Activated CD4-positive, alpha-beta T cell treated with anti-CD3 and anti-CD28 coated beads for 24 hours (primary cell): ENCODE measurements at places on chromosomes 5 and 9.

DNA sequence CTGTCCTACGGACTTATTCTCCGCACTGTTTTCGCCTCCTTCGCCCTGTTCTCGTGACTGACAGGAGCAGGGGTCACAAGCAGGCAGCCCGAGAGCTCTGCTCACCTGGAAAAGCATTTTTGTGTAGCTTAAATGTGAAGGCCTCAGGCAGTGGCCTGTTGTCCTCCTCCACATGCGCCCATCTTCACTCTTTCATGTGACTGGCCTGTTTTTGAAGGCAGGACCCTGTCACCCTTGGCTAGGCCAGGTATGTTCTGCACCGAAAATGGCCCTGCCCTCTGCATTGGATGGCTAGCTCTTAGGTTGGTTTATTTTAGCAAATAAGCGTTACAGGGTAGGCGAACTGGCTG, 614 bp upstream of the CPLANE1 start:
- DNase-seq: no peak

GRCh38 chr5:133703935-133704334, 91.6 kb upstream of the FSTL4 start:
- DNase-seq: no peak

- no peak for DNase-seq
These were observed 32.9 kb downstream of the PTCD2 start for GRCh38 chr5:72353046-72353445.

- DNase-seq: no peak
These were observed 12.0 kb downstream of the TNC start for GRCh38 chr9:115106001-115106400.

GRCh38 chr9:15622318-15622971, 69.6 kb downstream of the CCDC171 start:
- no peak for DNase-seq

DNA sequence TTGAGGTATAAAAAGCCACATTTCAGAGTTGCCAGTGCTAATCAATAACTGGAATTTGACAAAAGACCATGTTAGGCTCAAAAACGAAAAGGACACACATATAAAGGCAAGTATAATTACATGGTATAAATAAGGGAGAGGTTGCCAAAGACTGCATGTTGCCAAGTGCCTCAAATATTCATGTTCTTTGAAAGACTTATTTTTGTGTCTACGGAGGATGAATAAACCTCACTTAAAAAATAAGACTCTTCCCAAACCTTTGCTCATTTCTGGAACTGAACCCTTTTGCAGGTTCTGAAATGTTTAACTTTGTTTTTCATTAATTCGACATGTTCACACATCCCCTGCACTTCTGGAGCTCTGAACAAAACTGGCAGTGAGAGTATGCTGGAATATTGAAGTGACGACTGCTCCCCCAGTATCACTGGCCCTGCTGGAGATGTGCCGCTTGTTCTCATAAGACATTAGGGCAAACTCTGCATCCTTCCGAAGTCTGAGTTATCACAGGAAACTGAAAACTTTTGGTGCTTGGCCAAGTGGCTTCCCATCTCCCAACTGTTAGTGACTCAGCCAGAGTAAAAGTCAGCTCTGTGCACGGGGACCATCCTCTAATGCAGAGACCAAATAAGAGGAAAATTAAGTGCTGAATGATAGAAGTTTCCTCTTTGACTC, 336.8 kb downstream of the GLIS3 start:
- DNase-seq: no peak

- peak; percentile 10 for DNase-seq
These were observed 338 bp downstream of the ABHD17B start for GRCh38 chr9:71910650-71911060.

- no peak for DNase-seq
These were observed 1.5 kb upstream of the HMGCS1 start for GRCh38 chr5:43314724-43315123.

DNA sequence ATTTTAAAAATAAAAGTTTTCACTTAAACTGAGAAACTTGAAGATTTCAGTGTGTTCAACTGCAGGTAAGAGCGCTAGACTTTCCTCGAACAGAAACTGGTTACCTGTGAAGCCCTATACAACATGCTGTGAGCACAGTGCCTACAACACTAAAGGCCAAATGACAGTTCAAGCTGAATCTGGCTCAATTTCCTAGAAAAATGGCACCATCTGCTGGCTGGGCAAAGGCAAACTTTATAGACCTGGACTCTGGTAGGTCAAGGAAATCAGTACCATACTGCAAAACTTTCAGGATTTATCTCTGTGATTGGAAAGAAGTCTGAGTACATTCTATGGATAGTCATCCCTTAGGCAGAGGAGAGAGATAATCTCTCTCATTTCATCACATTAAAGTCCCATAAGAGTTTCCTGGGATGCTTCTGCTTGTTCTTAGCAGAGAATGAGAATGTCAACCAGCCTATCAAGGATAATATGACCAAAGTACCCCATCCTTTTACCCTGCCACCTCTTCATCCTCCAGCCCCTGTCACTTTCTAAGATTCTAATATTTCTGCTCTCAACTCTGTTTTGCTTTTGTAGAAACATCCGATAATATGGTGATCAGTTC, 31.8 kb upstream of the FOXB2 start:
- DNase-seq: no peak

- no peak for DNase-seq
These were observed 77.1 kb upstream of the IQGAP2 start for GRCh38 chr5:76325876-76326491.

GRCh38 chr5:143418140-143418866, 14.8 kb upstream of the NR3C1 start:
- DNase-seq: no peak

- DNase-seq: no peak
These were observed 2.8 kb upstream of the BNC2 start for GRCh38 chr9:16873126-16873802.

DNA sequence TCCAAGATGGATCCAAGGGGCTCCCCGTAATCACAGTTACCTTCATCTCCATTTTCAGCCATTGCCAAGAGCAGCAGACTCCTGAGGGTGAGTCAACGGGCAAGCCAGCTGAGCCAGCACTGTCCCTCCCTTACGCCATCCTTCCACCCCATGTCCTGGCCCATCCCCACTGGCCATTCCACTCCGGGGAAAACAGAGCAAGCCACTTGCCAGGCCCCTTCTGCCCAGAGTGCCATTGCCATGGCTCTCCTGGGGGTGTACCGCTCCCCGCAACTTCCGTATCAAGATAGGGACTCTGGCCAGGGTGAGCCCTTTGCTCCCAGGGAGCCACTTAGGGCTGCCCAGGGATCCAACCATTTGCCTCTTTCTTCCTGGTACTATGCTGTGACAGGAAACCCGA, 48.9 kb upstream of the CDKN2AIPNL start:
- no peak for DNase-seq

DNA sequence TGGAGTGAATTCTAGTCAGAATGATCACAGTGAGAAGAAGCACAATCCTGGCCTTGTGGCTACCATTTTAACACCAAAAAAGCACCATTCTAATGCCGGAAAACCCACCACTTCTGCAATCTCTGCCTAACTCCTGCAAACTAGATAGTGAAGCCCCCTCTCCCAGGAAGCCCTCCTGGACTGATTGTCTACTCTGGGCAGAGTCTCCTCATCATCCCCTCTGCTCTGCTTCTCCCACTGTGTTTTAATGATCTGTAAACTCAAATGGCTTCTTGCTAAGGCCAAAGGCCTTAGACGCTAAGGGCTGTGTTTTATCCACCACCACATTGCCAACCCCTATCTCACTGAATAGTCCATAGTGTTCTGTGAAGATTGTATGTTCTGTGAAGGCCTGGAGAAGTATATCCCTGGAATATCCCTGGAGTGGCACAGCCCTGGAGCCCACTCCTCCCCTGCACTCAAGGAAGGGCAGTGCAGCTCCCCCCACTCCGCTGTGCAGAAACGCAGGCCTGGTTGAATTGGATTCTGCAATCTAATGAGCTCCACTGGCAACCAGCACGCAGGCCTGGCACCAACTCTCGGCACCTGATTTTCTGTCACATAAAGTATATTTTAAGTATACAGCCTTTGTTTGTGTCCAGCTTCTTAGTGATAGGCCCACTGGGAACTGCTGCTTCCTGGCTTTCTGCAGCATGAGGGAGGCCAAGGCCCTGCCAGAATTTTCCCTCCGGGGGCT, 126.3 kb downstream of the ATPSCKMT start:
- DNase-seq: no peak

DNA sequence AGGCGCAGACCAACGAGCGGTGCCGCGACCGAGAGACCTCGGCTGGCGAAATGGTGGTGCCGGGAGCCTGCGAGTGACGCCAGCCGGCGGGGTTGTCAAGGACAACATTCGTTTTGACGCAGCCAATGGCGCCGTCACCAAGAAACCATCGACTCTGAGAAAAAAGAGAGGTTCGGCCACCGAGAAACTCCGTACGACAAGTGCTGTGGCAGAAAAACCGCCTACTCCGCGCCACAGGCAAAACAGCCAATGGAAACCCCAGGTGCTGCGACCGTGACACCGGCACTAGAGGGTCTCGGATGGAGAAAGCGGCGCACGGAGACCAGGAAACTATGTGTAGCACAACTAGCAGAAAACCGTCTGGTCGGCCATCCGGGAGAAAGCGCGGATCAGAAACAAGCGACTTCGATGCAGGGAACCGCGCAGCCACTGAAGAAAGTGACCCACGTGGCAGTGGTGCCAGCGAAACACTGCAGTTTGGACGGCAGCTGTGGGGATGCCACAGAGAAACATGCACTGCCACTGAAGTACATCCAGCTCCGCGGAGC, 88.8 kb downstream of the ANXA2R start:
- DNase-seq: peak; percentile 50

- DNase-seq: no peak
These were observed 9.7 kb downstream of the MPDZ start for GRCh38 chr9:13269589-13270452.

DNA sequence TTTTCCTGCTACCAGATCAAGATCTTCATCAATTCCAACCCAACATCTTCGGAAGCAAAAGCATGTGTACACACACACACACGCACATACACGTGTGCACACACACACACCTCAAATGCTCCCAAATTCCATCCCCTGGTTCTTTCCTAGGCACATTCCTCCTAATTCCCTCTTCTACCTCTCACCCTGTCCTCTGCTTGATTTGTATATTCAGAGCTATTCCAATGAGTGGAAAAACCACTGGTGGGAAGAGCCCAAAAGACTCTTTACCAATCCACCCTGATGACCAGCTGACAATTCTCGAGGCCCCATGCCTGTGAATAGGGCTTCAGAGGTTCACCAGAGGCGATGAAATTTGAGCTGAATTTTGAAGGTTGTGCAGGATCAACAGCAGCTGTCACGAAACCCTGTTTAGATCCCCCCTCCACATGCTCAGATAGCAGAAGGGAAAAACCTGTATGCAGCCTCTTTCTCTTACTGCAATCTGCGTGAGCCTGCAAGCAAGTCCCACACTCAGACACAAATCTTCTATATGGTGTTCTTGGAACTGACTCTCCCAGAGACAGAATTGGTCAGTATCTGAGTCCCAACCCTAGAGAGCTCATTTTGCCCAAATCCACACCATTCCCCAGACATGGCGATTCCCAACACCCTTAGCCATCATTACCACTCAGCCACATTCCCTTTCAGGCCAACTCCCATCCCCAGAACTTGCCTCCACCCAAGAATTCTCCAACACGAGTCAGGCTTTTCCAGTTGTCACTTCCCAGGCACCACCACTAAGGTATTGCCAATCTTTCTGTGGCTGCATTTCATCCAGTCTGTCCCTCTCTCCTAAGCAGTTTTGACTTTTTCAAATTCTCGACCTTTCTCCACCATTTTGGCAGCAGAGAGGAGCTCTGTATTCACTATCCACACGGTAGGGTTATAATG, 4.3 kb upstream of the TRIO start:
- DNase-seq: no peak

- no peak for DNase-seq
These were observed 42.1 kb downstream of the CLINT1 start for GRCh38 chr5:157816682-157817386.

- DNase-seq: no peak
These were observed 48.5 kb downstream of the PLK2 start for GRCh38 chr5:58411372-58411771.
